Left forelimb (tissue), 1 donor: ENCODE measurements at places on chromosomes 11 and 22.

- no peak for DNase-seq
Measured at GRCh38 chr11:10514202-10514601, 26.8 kb downstream of the RNF141 start.

GRCh38 chr11:8101421-8101820 is 20.4 kb downstream of the TUB start:
- peak; percentile 46 for DNase-seq

- no peak for DNase-seq
Measured at GRCh38 chr11:33307984-33308383, 50.8 kb downstream of the HIPK3 start.

- no peak for DNase-seq
Measured at GRCh38 chr22:19430890-19431541, 517 bp downstream of the HIRA start.

DNA sequence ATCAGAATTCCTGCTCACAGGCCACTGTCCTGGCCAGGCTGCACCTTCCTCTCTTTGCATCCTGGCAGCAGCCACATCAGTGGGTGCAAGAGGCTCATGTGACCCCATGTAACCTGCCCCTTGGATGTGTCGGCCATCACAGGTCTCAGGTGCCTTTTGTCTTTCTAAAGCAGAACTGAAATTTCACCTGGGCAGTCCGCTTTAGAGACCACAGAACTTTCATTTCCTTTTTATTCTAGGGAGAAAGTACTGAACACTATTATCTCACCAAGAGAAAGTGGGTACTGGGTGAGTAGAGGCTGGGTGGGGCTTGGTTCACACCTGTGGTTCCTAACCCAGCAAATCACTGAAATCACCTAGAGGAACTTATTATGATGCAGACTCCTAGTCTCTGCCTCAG is 51.7 kb upstream of the NUP160 start:
- no peak for DNase-seq
